Left hindlimb (tissue), 1 donor: ENCODE measurements at places on chromosomes 5 and 9.

GRCh38 chr5:78593465-78593864 is 55.1 kb downstream of the LHFPL2 start:
- DNase-seq: no peak

- no peak for DNase-seq
Observed at GRCh38 chr5:125143011-125143410, 396.6 kb upstream of the ZNF608 start.

GRCh38 chr9:109166771-109167601 is at the start of gene FRRS1L:
TSS of gene FRRS1L (minus strand) at chr9:109167249. CDS start at chr9:109167138, 111 bp downstream.
- no peak for DNase-seq

GRCh38 chr9:120944948-120945347 is 18.4 kb upstream of the TRAF1 start:
- DNase-seq: no peak

- no peak for DNase-seq
Observed at GRCh38 chr5:38555354-38556087, 925 bp downstream of the LIFR start.

DNA sequence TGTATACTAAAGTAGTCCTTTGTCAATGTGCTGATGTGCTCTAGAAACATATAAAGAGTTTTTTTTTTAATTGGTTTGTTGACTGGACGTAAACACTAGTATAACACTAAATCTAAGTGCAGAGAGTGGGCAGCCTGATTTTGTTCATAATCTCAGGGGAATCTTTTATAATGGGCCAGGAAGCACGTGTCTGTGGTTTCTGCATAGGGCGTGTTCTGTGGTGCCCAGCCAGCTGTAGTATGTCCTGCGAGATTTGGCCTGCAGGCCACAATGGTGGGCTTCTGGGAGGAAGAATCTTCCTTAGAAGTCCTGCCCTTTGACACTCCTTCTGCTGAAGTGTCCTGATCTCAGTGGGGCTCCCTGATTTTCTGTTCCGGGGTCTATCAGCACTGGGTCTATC is 49.0 kb upstream of the DHFR start:
- no peak for DNase-seq
